Stimulated activated CD8-positive, alpha-beta memory T cell treated with anti-CD3 and anti-CD28 coated beads, Interleukin-4, amount 100 ng/mL, for 48 hours (primary cell): ENCODE measurements at places on chromosomes 3 and 15.

GRCh38 chr3:181326637-181327223, 337.2 kb upstream of the DNAJC19 start:
- no peak for DNase-seq

GRCh38 chr3:155047672-155048071, 32.4 kb upstream of the MME start:
- DNase-seq, result no peak

- no peak for DNase-seq
These were observed 49.3 kb downstream of the PEAK1 start for GRCh38 chr15:77370580-77370979.

DNA sequence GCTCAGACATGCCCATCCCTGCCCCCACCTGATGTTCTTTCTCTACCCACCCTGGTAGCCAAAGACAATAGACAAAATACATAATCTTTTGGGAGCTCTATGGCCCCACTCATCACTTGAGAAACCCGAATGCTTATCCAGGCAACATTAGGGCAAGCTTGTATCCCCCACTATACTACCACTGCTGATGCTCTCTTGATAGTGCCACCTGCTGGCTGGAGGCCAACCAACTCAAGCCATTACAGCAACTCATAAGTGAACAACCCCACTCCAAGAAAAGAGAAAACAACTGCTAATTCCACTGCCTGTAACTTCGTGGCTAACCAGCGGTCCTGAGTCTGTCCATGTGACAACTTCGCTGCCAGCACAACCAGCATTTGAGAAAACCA, 342.5 kb upstream of the TGFBR2 start:
- DNase-seq, result no peak

DNA sequence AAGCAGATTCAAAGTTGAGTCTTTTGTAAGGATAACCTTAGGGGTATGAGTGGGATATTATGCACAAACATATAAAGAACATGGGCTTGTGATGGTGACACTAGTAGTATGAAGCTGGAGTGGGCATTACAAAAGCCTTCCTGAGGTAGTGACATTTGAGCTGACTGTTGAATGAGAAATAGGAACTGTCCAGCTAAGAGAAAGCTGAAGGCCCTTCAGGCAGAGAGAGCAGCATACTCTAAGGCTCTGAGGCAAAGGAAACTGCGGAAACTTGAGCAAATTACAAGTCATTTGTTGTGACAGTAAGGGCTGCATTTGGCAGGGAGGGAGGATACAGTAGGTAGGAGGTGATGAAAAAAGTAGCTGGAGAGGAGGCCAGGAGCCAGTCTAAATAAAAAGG, 190.7 kb upstream of the CD96 start:
- DNase-seq, result no peak

- DNase-seq, result no peak
These were observed 17.4 kb upstream of the ASB14 start for GRCh38 chr3:57309769-57310360.

DNA sequence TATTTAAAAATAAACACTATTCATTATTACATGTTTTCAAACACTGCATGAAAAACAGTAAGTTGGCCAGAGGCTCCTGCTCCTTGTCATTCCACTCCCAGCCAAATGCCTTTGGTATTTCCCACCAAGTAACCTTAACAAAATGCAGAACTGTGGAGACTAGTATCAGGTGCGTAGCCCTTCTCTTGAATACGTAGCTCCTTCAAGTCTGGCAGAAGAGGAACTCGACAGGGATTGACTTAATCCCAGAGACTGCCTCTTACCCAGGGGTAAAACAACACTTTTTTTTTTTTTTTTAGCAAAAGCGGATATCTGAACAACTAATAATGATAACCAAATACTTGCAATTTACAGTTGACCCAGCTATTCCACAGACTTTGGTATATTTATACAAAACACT, 738 bp downstream of the COMMD2 start:
- no peak for DNase-seq
